ENCODE measurements at places on chromosomes 3 and 15.

GRCh38 chr15:28900892-28901586, 15.3 kb downstream of the APBA2 start:
- DNase-seq: no peak

DNA sequence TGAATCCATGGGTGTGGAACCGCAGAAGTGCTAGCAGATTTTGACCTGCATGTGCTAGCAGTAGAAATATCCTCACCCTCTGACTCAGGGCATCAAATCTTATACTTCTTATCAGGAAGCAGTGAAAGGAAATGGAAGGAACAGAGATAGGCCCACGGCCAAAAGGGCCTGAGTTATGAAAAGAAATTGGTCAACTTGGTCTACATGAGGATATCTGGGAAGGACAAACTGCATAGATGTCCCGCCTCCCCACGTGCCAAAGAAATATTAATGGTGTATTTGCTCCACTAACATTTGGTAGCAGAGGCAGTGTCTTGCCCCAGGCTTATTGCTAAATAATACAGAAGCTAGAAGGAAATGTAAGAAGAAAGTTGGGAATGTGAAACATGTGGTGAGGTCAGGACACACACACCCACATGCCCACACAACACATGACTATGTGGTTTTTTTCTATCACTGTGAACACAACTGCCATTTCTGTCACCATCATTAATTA, 93.6 kb upstream of the COL8A1 start:
- DNase-seq: no peak

DNA sequence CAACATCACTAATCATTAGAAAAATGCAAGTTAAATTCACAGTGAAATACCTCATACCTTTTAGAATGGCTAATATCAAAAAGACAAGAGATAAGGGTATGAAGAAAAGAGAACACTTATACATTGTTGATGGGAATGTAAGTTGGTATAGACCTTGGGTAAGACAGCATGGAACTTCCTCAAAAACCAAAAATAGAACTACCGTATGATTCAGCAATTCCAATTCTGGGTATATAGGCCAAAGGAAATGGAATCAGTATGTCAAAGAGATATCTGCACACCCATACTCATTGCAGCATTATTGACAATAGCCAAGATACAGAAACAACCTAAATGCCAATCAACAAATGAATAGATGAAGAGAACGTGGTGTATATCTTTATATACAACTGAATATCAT, 166.8 kb upstream of the LRRN1 start:
- no peak for DNase-seq

DNA sequence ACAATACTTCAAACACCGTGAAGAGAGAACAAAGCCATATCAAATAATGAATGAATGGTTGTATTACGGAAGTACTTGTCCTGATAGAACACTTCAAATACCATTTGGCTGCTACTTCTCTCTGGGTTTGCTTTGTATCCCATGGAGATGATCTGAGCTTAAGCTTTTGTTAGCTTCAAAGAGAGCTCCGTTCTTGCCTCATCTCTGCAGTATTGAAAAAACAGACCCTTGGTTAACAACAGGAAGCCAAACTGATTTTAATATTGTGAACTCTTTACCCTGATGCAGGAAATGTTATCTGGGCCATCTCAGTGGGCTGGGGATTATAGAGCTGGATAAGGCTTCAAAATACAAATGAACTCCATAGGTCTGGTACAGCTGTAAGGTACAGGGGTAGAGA, 101.0 kb downstream of the CHL1 start:
- no peak for DNase-seq

- DNase-seq: no peak
These were observed 34.1 kb downstream of the PTPN9 start for GRCh38 chr15:75545064-75545463.

DNA sequence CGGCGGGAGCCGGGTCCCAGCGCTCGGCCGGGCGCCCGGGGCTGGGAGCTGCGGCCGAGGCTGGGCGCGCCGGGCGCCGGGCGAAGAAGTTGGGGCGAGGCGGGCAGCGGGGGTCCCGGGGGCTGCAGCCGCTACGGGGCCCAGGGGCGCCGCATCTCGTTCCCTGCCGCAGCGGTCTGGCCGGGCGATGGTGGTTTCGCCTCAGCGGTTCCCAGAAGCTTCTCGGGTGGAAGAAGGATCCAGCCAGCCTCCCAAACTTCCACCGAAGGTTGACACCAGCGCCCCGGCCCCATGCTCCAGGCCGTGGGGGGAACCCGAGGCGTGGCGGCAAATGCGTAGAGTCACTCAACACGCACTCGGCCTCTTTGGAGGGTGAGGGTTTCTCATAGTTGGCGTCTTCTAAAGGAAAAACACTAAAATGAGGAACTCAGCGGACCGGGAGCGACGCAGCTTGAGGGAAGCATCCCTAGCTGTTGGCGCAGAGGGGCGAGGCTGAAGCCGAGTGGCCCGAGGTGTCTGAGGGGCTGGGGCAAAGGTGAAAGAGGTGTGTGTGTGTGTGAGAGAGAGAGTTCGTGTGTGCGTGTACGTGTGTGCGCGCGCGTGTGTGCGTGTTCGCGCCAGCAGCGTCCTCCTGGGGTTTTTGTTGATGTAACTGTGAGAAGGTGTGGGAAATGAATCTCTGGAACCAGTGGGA, 940 bp downstream of the BOC start:
- DNase-seq: no peak

GRCh38 chr15:42373936-42374335, 14.6 kb downstream of the CAPN3 start:
- DNase-seq: no peak

- no peak for DNase-seq
These were observed 267.9 kb upstream of the THBS1 start for GRCh38 chr15:39312984-39313383.

GRCh38 chr3:157089455-157090221, 70.3 kb downstream of the CCNL1 start:
- DNase-seq: no peak

GRCh38 chr3:53668872-53669271, 174.5 kb downstream of the CACNA1D start:
- no peak for DNase-seq

DNA sequence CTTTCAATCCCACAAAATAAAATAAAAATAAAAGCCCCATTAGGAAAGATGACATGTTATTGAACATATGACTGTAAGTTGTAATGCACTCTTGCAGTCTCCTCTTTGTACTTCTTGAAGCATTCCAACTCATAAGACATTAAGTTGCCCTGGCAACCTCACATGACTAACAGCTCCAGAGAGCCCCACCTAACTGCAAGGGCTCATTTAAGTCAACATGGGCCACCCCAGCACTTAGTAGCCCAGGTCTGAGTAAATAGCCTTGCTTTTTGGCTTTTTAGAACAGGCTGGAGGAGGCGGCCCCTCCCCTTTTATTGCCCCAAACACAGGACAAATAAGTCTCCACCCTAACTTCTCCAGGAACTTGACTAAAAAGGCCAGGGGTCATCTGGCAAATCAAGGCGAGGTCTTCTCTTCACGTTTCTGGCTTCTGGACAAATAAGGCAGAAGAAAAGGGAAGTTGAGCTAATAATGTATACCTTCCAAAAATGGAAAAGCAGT, 135.1 kb downstream of the TMCO5A start:
- DNase-seq: no peak

GRCh38 chr3:20564966-20565365, 379.0 kb upstream of the SGO1 start:
- DNase-seq: no peak

DNA sequence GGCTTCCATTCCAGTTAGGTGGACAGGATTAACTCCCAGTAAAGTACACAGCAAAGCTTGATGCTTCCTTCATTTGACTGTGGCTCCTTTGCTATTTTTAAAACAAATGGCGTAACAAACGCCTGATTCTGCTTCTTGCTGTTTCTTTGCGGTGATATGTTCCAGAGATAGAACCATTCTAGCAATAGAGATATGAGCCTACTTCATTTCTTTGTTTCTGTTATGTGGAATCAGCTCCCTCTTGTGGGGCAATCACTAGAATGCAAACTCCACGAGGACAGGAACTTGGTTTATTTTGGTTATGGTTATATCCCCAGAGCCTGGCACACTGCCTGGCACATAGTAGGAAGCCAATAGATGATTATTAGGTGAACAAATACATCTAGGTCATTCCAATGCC, 122.6 kb upstream of the SLC6A11 start:
- no peak for DNase-seq

DNA sequence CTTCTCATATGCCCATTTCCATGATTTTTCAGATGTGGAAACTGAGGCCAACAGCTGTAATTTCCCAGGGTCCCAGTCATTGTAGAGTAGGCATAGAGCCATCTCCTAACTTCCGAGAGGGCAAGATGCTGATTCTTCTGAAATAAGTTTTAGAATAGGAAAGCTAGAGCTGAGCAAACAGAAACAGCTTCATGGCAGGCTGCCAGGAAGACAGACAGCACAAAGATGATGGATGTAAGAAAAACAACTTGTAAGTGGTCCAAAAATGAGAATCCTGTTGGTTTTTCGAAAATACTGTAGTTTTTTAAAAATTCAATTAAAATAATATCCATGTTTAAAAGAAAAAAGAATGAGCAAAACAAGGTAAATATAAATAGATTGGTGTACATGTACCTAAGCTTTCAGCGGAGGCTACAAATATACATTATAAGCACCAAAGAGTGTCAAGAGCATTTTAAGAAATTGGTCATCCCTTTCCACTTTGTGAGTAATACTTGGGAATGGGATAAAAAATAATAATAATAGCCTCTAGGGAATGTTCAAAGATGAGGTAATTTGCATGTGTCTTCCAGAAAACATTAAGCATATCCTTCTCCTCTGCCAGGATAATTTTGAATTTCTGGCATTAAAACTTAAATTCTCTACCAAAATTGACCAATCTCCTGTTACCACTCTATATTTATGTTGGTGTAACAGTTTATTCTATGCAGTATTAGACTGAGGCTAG, 406.6 kb downstream of the MECOM start:
- DNase-seq: no peak
